ENCODE measurements at places on chromosomes 11 and 22.
A peak's percentile ranks its signal among the peaks of the same experiment; 100 is the strongest.

- DNase-seq, result no peak
These were observed 26.6 kb upstream of the CABP7 start for GRCh38 chr22:29693161-29693560.

GRCh38 chr22:36199001-36199551 is 2.5 kb downstream of the APOL4 start:
- DNase-seq, result no peak

DNA sequence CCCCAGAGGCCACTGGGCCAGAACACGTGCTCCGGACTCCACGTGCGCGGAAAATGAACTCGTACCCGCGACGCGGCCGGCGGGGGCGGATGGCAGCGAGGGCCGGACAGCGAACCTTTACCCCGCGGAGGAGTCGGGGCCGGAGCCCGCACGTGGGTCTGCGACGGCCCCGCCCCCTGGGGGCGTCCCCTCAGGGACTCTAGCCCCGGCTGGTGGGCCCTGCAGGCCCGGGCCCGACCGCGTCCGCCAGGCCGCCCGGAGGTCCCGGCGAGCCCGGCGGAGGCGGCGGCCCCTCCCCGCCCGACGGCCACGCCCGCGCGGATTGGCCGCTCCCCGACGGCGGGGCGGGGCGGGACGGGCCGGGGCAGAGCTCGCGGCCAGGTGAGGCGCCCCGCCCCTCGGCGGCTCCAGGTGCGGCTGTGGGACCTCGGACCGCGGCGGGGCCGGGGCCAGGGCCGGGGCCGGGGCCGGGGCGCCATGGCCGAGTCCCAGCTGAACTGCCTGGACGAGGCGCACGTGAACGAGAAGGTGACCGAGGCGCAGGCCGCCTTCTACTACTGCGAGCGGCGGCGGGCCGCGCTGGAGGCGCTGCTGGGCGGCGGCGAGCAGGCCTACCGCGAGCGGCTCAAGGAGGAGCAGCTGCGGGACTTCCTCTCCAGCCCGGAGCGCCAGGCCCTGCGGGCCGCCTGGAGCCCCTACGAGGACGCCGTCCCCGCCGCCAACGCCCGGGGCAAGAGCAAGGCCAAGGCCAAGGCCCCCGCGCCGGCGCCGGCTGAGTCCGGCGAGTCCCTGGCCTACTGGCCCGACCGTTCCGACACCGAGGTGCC is at the start of gene FAM83F:
Gene FAM83F (plus strand): TSS at position 389 of the 827 bp plus-strand sequence. CDS start 89 bp downstream, at position 478.
- DNase-seq, result no peak

DNA sequence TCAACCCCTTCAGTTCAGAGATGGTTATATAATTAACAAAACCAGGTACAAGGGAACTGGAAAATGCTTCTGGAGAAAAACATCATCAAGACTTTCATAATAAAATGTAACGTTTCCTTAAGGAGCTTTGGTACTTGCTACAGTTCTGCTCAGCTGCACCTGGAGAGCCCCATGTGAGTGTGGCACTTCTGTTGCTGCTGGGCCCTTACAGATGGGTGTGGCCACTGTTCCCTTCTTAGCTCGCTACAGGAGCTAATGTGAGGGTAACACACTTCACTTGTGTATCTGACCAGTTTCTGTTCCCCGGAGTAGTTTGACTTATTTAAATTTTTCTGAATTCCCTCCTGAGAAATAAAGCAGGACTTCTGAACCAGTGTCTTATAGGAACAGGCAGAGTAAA is 4.0 kb downstream of the POU2AF3 start:
- no peak for DNase-seq

- no peak for DNase-seq
These were observed 11.2 kb downstream of the WNT11 start for GRCh38 chr11:76194872-76195668.

- DNase-seq, result no peak
These were observed 338.6 kb downstream of the SHANK2 start for GRCh38 chr11:70913715-70914231.

DNA sequence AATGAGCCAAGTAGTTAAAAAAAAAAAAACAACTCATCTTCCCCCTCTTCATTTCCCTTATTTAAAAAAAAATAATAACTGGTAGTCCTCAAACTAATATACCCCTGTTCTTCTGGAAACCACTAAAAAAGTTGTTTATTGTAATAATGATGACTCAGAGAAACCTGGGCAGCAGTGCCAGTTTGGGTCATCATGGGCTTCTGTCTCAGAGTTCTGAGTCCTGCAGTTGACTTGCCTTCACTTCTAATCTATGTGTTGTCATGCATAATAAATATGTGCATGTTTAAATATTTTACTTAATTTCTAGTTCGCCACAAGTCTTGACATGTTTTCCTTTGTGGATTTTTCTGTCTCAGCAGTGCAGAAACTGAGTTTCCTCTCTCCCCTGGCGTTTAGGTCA is 46.8 kb downstream of the PPP2R1B start:
- DNase-seq, result no peak

DNA sequence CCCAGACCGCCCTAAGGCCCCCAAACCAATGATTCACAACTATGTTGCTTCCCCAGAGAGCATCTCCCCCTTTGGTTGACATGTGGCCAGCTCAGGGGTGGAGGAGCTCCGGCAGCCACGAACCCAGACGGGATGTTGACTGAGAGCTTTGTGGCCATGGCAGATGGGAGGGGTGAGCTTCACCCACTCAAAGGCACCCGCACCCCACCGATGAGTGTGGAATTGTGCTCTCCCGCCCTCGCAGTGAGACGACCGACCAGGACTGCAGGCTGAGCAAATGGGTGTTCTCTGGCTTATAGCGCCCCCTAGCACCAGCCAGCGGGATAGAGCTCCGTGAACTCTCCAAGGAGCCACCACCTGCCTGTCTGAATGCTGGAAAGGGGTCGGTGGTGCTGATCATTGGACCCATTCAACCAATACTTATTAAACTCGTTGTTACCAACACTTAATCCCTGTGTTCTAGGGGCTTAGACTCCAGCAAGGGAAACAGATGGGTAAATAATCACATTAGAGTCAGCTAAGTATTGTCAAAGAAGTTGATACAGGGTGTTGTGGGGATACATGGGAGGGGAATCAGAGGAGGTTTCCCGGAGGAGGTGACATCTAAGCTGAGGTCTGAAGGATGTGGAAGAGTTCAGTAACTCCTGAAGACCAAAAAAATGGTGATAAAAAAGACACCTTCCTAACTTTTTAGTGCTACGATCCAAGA is 4.5 kb upstream of the TIMP3 start:
- peak; percentile 63 for DNase-seq

DNA sequence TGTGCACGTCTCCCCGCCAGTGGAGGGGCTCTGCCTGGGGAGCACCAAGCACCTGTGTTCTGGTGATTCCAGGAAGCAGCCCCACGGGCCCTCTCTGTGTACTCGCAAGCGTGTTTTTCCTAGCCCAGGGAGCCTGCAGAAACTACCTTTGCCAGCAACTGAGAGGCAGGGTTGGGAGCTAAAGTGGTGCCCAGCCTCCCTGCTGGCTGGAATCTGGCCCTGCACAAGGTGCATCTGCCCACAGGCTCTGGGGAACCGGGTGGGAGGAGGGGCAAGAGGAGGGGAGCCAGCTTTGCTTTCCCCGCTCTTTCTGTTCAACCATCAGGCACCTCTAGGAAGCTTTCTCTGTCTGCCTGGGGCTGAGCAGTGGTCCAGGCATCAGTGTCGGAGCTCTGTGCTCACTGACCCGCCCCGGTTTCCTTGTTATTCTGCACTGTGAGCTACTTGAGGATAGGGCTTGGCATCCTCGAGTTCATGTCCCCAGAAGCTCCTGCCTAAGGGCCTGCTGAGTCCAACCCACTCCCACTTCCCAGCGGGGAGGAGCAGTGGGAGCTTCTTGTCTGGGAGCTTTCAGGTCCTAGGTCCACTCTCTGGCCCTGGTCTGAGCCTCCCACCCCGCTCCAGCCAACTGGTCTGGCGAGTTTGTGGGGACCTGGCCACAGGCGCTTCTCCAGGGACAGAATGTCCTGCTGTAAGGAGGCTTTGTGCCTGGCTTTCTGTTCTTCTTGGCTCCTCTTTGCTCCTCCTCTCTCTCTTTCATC is 14.9 kb downstream of the DAGLA start:
- no peak for DNase-seq

- DNase-seq, result no peak
These were observed 3.6 kb upstream of the WT1 start for GRCh38 chr11:32438866-32439489.

GRCh38 chr11:45647329-45647728 is 18.1 kb downstream of the CHST1 start:
- DNase-seq, result no peak

GRCh38 chr22:19807914-19808872 is 46.5 kb downstream of the GNB1L start:
- no peak for DNase-seq

DNA sequence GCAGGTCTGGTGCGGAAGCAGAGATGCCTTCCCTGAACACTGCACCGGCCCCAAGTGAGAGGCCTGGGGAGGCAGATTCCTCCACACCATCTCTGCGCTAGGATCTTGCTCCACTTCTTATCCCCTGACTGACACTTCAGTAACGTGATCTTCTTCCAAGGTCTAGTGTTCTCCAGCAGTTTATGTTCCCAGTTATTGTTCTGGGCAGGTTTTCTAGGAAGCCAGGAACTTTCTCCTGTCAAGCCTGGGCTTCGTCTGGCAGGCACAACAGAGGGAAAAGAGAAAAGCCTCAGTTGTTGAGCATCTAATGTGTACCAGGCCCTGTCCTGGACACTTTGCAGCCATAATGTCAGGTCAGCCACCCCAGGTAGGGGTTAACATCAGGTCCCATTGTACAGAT is 10.5 kb downstream of the CD82 start:
- DNase-seq, result no peak

GRCh38 chr11:110113505-110113904 is 20.3 kb downstream of the ZC3H12C start:
- no peak for DNase-seq

- DNase-seq, result no peak
These were observed 68.1 kb downstream of the LRRC32 start for GRCh38 chr11:76602431-76602861.

DNA sequence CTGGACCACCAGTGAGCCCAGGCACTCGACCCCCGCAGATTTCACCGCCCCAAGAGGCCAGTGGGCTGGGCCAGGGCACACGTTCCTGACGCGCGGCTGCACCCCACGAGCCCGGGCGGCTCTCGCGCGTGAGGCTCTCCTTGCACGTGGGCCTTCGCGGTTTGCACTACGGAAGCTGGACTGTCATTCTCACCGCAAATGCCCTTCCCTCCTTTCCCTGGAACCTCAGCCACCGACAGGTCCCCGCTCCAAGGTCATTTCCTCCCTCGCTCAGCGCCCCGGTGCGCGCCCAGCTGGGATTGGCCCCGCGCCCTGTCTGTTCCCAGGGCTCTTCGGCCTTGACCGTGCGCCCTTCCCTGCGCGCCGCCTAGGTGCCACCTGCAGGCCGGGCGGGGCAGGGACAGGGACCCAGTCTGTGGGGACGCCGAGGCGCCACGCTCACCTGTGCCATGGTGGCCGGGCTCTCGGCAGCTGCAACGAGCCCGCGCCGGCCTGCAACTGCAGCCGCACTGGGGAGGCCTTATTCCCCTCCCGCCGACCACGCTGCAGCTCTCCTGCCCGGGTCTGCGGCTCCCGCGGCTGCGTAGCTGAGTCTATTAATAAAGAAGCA is 2.1 kb upstream of the CPT1A start:
- DNase-seq, result no peak

- DNase-seq, result no peak
These were observed 59.1 kb downstream of the CSNK2A3 start for GRCh38 chr11:11293798-11294550.

DNA sequence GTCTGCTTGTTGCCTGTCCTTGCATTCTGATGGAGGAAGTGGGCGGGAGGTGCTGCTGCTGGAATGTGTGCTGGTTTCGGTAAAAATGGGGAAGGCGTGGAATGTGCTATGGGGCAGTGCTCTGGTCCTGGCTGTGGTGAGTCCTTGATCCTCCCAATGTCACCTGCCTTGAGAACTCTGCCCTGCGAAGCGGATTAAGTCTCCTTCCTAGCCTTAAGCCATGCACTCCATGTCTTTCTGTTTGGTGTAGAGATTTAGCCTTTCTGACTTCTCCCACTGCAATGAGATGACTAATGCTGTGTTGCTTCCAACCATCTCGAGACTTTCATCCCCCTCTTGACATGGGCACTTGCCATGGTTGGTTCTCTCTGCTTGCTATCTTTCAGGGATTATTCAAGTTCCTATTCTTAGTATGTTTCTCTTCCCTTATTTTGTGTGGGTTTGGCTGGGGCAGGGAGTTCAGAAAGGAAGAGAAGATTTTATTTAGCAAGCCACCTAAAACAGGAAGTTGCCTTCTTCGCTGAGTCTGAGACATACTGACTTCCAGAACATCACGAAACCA is 687.9 kb downstream of the NTM start:
- DNase-seq, result no peak

Data from AG09309 (cell line).